ENCODE measurements at places on chromosomes 3 and 15.

DNA sequence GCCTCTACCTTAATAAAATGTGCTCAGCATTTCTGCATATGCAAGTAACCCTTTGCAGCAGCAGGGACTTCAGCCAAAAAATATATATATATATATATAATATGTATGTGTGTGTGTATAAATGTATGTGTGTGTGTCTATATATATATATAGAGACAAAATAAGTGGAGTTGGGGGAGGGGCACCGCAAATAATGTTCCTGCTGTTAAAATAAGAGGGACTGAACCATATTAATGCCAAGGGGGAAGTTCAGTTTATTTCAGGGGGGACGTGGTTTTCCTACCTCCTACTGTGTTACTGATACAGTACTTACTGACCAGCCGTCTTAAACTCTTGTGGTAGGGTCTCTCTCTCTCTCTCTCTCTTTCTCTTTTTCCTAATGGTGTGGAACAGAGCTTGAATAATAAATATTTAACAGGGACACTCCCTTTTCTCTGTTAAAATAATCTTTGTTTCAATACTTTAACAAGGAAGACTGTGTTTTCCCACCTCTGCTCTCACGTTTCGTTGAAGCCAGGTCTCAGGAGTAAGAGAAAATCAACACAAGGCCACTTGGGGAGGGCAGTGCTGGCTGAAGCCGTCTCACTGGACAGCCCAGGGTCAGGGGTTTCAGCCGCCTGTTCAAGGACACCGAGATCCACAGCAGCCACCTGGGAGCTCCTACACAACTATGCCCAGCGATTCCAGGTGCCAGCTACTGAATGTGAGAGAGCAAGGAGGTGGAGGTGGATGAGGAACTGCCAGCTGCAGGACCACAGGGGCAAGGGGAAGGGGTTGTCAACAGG is 42.8 kb upstream of the ADAMTSL3 start:
- no peak for DNase-seq

GRCh38 chr3:153138276-153139210 is 23.5 kb upstream of the RAP2B start:
- peak; percentile 93 for DNase-seq

DNA sequence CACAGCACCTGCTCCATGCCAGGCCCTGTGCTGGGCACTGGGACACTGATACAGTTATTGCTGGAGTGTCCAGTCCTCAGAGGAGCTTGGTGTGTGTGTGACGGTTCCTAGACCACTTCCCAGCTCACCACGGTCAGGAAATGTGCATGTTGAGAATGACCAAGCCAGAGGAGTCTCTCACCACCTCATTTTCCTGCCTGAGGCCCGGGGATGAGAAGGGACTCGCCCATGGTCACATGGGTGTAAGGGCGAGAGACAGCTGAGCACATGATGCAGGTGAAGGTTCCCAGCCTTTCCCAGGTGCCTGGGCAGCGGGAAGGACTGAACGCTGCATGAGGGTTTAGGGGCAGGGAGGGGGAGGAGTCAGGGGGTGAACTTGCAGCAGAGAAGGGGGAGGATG is 180.9 kb upstream of the TLE3 start:
- DNase-seq = no peak

- no peak for DNase-seq
Observed at GRCh38 chr3:97970956-97971620, 1.1 kb downstream of the RIOX2 start.

DNA sequence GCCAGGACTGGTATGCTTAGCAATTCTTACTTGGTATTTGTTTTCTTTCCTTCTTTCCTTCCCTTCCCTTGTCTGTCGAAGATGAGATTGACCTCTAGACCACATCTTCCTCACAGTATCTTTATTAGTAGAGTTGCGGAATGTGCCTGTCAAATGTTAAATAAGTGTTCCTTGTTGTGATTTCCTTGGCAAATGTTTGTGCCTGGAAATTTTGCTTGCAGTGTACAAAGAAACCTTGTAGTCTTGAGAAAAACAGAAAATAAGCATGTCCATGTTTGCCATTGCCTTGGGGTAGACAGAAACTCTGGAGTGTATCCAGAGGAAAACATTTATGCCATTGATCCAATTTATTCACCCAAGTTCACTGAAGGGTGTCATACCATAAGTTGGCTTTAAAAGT is 79.5 kb upstream of the ZNF385D start:
- no peak for DNase-seq

DNA sequence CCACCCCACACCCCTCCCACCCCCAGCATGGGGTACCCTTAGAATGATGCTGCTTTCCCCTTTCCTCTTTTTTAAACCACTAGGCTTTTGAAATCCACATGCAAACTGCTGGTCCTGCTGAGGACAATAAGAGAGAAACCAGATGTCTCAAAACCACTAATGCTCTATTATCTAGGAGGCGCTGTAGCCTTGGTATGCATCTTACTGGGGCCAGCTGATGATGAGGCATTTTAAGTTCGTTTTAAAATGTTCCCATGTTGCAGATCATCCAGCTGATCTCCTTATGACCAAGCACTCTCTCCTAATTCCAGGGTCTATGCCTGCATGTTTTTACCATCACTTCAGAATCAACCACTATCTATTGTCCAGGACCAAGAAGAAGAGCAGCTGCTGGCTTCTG is 1.3 kb downstream of the NME9 start:
- DNase-seq = peak; percentile 48

DNA sequence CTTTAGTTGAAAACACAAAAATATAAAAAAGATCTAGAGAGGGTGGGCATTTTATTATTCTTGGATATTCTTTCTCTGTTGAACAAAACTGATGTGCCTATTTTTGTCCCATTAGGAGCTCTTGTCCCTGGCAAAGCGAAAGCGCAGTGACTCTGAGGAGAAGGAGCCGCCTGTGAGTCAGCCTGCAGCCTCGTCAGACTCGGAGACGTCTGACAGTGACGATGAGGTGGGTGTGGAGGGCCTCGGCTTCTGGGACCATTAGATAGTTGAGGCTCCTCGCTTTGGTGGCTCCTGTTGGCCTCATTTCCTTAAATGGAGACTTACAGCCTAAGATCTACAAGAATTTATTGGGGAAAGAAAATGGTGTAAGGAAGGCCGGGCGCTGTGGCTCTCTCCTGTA is 21.3 kb downstream of the RTF1 start:
- no peak for DNase-seq

GRCh38 chr3:181210275-181210674 is 220.7 kb upstream of the DNAJC19 start:
- peak; percentile 57 for DNase-seq

GRCh38 chr15:43487271-43487895 is 5.6 kb downstream of the TP53BP1 start:
- DNase-seq = peak; percentile 32

GRCh38 chr3:183038757-183039156 is 58.4 kb upstream of the DCUN1D1 start:
- no peak for DNase-seq

- DNase-seq = no peak
Observed at GRCh38 chr3:46409739-46410489, 2.9 kb downstream of the CCRL2 start.

- no peak for DNase-seq
Observed at GRCh38 chr3:115160295-115160694, 13.2 kb upstream of the ZBTB20 start.

- DNase-seq = no peak
Observed at GRCh38 chr3:133362539-133362938, 37.3 kb upstream of the BFSP2 start.

- DNase-seq = no peak
Observed at GRCh38 chr3:134567605-134568004, 81.7 kb downstream of the CEP63 start.

GRCh38 chr3:9352917-9353752 is 9.7 kb upstream of the THUMPD3 start:
- DNase-seq = peak; percentile 82

DNA sequence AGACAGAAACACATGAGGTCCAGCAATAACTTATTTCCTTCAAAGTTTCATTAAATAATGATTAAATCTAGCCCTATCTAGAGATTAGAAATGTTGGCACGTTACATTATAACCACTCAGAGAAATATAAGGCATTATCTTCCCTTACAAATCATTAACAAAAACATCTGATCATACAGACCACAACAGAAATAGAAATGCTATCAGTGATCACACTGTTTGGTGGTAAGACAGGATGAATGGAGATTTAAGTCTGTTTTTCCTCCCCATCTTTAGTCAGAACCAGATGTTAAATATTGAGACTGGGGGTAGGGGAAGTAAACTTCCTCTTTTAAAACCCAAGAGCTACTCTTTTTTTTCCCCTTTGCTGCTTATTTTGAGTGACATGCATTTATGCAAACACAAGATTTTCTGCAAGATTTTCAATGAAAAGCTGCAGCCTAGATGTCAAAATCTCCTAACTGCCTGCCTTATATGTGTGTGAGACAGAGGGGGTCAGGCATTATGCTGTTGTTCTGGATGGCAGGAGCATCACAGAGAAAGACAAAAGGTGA is 70.4 kb downstream of the CBLB start:
- no peak for DNase-seq

- no peak for DNase-seq
Observed at GRCh38 chr3:100096866-100097265, 17.4 kb downstream of the FILIP1L start.

- no peak for DNase-seq
Observed at GRCh38 chr3:69811452-69812401, 72.5 kb downstream of the MITF start.

GRCh38 chr3:184716622-184717398 is 4.9 kb upstream of the MAGEF1 start:
- peak; percentile 53 for DNase-seq

- DNase-seq = no peak
Observed at GRCh38 chr3:64759811-64760210, 72.0 kb upstream of the ADAMTS9 start.

Measured in fibroblast of the aortic adventitia (primary cell).